Type B pancreatic cell (in vitro differentiated cells): ENCODE measurements at places on chromosomes 4 and X. TPM values are rescaled to one million over a fixed set of nuclear protein-coding genes. Genes with fewer than 3 reads are reported as not detected.

GRCh38 chrX:115029869-115030570 is 12.6 kb upstream of the IL13RA2 start:
- DNase-seq, result no peak

TRO gene
- 39.6 and 142 TPM in 2 replicates for total RNA-seq

- no peak for DNase-seq
Measured at GRCh38 chr4:140662082-140662869, 93.5 kb upstream of the UCP1 start.

DNA sequence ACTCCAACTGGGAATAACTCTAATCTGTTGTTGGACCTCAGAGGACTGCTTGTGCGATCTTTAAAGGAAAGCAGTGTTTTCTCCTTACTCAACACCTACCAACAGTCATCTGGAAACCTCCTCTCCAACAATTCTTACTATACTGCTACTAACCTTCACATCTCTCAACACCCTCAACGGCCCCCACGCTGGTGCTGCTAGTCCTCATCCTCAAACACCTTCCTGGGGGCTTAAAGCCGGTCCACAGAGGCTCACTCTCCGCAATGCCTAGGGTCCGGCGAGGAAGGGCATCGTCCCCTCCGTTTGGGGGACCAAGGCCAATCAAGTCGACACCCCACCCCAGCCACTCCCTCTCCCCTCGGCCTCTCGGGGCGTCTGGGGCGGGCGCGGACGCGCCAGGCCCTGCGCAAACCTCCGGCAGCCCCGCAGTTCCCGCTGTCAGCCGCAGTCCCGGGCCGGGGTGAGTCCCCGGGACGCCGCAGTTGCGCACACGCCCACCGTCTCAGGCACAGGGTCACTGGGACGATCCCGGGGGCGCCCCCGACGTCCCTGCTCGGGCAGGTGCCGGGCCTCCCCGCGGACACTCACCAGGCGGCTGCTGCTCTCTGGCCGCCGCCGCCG is 418 bp downstream of the TAB3 start:
- DNase-seq, result peak; percentile 69

DNA sequence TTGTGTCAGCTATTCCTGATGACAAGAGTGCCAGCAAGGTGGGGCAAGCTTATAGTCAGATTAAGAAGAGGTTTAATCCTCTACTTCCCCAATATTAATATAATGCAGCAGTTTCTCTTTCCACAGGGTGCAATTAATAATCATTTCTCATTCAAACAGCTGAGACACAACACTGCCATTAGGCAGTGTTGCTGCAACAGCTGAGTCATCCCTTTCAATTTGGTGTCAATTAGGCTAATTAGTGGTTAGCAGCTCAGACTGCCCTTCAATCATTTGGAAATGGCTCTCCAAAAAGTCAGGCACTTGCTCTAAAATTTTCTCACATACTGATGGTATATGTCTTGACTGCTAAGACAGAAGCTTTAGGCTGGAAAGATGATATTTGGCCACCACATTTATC is 265.7 kb upstream of the FAM241A start:
- no peak for DNase-seq

PPEF2 gene
- not detected in 2 replicates for total RNA-seq

DNA sequence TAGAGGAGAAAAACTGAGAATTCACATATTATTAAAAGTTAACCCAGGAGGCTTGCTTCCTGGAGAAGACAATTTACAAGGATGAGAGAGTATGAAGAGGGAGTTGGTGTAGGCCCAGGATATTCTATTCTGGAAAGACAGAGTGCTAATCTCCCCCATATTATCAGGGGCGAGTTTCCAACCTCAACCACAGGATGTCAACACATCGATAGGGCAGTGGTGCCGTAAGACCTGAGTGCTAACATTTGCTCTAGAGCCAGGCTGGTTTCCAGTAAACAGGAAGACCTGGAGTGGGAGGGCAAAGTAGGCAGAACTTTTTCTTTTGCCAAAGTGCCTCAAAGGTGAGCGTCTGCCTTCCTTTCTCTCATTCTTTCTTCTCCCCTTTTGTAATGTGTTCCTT is 2.8 kb upstream of the AWAT1 start:
- DNase-seq, result no peak

- DNase-seq, result no peak
Measured at GRCh38 chr4:23373261-23373660, 516.6 kb downstream of the PPARGC1A start.

GRCh38 chr4:36206012-36206411 is 38.3 kb downstream of the ARAP2 start:
- no peak for DNase-seq

DNA sequence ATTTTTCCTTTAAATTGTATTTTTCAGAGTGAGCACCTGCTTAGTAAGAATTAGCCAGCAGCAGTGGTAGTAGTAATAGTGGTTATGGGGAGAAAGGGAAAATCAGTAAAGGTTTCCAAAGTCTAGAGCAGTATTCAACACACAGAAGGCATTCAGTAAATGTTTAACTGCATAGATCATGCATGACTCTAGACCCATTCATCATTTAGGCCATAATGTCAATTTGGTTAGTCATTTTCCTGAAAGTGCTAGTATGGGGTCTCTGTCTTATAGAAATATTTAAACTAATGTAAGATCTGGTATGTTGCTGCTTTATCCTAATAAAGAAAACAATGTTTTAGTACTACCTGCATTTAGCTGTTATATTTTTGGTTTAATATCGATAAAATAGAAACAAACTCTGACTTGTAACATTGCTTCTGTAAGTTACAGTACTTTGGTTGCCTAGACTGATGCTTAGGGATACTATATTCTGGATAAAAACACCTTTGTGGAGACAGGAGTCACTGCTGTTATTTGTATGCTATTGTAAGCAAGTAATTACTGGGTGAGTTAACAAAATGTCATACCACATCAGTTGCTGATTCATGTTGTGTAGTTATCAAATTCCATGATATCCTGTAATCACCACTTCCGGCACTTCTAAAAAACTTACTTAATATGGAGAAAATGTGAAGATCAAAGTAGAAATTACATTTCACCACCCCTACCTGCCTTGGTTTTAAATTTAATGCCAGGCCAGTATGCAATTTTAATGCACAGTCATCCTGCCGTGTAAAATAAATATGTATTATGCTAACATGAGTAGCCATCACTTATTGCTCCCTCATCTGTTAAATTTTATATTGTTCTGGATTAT is 115.8 kb upstream of the BMPR1B start:
- DNase-seq, result no peak
